ENCODE measurements at places on chromosomes 3 and 15.
A peak's percentile ranks its signal among the peaks of the same experiment; 100 is the strongest.

- no peak for DNase-seq
These were observed 70.5 kb upstream of the EPHB3 start for GRCh38 chr3:184491011-184491576.

DNA sequence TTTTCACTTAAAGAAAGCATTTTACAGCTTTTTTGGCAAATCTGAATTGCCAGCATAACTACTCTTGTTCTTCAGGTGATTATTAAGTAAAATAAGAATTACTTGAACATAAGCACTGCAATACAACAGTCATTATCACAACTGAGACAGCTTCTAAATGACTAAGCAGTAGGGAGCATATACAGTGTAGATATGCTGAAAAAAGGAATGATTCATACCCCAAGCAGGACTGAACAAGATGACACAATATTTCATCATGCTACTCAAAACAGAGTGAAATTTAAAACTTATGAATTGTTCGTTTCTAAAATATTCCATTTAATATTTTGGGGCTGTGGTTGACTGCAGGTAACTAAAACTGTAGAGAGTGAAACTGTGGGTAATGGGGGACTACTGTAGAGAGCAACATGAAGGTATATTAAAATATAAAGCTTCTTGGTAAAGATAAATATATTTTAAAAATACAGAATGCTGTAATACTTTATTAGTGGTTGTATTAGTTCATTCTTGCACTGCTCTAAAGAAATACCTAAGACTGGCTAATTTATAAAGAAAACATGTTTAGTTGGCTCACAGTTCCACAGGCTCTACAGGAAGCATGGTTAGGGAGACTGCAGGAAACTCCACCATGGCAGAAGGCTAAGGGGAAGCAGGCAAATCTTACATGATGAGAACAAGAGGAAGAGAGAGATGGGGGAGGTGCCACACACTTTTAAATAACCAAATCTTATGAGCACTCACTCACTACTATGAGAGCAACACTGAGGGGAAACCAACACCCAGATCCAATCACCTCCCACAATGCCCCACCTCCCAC is 84.8 kb downstream of the DCLK3 start:
- DNase-seq, result no peak

DNA sequence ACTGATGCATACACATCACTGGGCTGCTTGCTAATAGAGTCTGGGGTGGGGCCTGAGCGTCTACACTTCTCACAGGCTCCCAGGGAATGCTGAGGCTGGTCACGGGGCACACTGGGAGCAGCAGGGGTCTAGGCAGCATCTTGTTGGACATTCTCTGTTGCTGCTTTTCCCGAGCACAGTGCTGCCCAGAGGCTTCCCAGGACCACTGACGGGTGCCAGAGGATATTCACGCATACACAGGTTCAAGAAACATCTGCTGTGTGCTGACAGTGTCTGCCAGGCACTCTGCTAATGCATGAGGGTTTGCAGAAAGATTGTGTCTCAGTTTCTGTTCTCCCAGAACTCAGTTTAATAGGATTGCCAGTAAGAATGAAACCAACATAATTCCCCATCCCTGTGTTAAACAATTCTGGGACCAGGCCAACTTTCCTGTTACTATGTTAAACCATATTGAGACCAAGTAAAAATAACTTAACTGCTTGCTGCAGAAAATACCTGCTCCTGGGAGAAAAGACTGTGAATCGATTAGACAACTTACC is 23.9 kb upstream of the BCL2L10 start:
- no peak for DNase-seq

- no peak for DNase-seq
These were observed 158.9 kb downstream of the TBC1D5 start for GRCh38 chr3:17583530-17583929.

GRCh38 chr3:9100513-9100894 is 137.2 kb upstream of the RAD18 start:
- DNase-seq, result no peak

- no peak for DNase-seq
These were observed 223.1 kb downstream of the MEIS2 start for GRCh38 chr15:36877294-36877693.

GRCh38 chr3:127750226-127751031 is 71.9 kb downstream of the MGLL start:
- DNase-seq, result no peak

DNA sequence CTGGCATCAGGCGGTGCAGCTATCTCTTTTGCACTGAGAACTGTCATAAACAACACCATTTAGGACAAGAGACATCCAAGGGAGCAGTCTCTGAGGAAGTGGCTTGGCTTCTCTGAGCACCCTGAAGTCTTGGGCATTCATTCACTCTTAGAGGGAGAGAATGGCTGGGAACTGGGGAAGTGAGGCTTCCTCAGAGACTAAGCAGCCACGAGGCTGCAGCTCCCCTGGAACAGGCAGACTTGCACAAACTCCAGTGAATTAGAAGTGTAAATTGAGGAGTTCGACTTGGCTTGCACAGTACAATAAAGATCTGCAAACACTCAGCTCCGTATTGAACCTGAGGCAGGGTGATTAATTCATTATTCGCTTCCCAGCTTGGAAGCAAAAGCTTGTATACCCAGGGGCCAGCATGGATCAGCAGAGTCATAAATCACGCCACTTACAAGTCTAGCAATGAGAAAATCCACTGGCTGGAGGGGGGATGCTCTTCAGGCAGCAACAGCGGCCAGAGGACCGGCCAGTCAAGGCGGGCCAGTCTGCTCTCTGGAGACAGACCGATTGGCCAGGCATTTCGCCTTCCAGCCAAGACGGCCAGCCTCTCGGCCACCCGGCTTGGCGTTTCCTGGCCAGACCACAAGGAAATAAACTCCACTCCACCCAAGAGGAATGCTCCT is 118.8 kb upstream of the ADPGK start:
- DNase-seq, result no peak

- no peak for DNase-seq
These were observed 96.3 kb upstream of the P2RY1 start for GRCh38 chr3:152738656-152739055.

- no peak for DNase-seq
These were observed 68.6 kb downstream of the ZNF621 start for GRCh38 chr3:40593351-40593750.

DNA sequence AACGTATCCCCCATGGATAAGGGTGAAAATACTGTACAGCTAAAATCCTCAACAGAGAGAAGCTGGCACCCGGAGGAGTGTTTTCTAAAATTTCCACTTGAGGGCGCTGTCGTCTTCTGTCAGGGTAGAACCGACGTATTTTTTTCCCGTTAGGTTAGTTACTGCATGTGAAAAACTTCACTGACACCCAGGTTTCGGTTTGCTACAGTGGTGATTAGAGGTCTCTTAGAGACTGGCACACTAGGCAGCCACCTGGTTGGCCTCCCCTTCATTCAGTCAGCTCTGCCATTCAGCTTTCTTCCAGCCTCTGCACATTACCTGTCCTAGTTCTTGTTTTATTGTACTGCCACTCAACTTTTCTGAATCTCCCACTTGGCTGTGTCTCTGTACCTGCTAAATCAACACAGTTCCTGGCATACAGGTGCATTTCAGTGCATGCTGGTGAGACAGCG is 18.4 kb downstream of the CCK start:
- peak; percentile 23 for DNase-seq

GRCh38 chr3:48280881-48281280 is 40.0 kb downstream of the ZNF589 start:
- DNase-seq, result no peak

- DNase-seq, result no peak
These were observed 599.5 kb downstream of the FHIT start for GRCh38 chr3:60651799-60652198.
